ENCODE measurements at places on chromosomes 4 and X. TPM values are rescaled to one million over a fixed set of nuclear protein-coding genes. Genes with fewer than 3 reads are reported as not detected.

The ZNF81 gene
- 8.9 TPM for total RNA-seq

The UGT2B10 gene
- not detected for total RNA-seq

The ARSD gene
- 1.6 TPM for total RNA-seq

The NIPAL1 gene
- 1.1 TPM for total RNA-seq

The CXorf65 gene
- total RNA-seq, result 11.0 TPM

The COQ2 gene
- 23.6 TPM for total RNA-seq

The TXK gene
- 6.4 TPM for total RNA-seq

The RGN gene
- not detected for total RNA-seq

The MGAT4D gene
- not detected for total RNA-seq

The CPEB2 gene
- total RNA-seq, result 9.3 TPM

The CXCL9 gene
- total RNA-seq, result 1.5 TPM

The F8A1 gene
- 48.0 TPM for total RNA-seq

The STK26 gene
- 52.0 TPM for total RNA-seq

The ARHGAP6 gene
- total RNA-seq, result not detected

The FAM9B gene
- total RNA-seq, result not detected

The RHOXF1 gene
- not detected for total RNA-seq

The FTSJ1 gene
- 105 TPM for total RNA-seq

The STATH gene
- total RNA-seq, result not detected

The CNGA1 gene
- not detected for total RNA-seq

The CWH43 gene
- not detected for total RNA-seq

The TEX13C gene
- not detected for total RNA-seq

The PAGE1 gene
- total RNA-seq, result not detected

The RBMX2 gene
- 29.8 TPM for total RNA-seq

The CTAG1B gene
- not detected for total RNA-seq

The RWDD4 gene
- 30.8 TPM for total RNA-seq

The TSPAN6 gene
- 0.07 TPM for total RNA-seq

The C4orf50 gene
- 0.24 TPM for total RNA-seq

The SASH3 gene
- 140 TPM for total RNA-seq

The CLIC2 gene
- total RNA-seq, result 0.26 TPM

The PROM1 gene
- total RNA-seq, result 0.72 TPM

The MAGED1 gene
- 33.9 TPM for total RNA-seq

The FAM193A gene
- total RNA-seq, result 26.9 TPM

The FGG gene
- total RNA-seq, result not detected

The STIM2 gene
- total RNA-seq, result 51.0 TPM

The FAM47E gene
- total RNA-seq, result not detected

The CYLC1 gene
- total RNA-seq, result not detected

The TMEM35A gene
- total RNA-seq, result not detected

The IQCM gene
- total RNA-seq, result not detected

Data from CD8-positive, alpha-beta memory T cell (primary cell).